ENCODE measurements at places on chromosomes 16 and 17.

DNA sequence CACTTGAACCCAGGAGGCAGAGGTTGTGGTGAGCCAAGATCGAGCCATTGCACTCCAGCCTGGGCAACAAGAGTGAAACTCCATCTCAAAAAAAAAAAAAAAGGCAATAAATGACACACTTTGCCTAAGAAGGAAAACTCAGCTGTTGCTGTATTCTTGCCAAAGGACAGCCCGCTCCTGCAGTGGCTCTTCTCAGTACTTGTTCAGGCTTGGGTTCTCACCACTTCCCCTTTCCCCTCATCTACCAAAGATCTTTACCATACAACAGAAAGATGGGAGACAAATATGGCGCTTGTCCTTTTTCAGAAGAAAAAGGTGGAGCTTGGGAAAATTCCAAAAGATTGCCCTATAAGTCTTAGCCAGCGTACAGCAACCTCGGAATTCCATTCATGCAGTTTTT lies 58.5 kb downstream of the MYH13 start:
- DNase-seq: no peak

DNA sequence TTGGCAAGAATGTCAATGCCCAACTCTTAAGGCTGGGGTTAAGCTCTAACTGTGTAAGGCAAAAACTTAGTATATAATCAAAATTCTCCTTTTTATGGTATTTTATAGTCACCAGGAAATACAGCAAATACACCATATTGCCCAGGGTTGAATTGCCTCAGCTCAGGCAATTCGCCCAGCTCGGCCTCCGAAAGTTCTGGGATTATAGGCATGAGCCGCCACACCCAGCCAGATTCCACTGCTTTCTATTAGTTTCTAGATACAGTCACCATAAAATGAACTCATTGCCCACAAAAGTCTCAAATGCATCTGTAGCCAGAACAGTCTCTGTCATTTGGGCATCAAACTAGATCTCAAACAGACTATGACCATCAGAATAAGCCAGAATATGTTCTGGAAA lies 238.7 kb upstream of the TOX3 start:
- DNase-seq: no peak

DNA sequence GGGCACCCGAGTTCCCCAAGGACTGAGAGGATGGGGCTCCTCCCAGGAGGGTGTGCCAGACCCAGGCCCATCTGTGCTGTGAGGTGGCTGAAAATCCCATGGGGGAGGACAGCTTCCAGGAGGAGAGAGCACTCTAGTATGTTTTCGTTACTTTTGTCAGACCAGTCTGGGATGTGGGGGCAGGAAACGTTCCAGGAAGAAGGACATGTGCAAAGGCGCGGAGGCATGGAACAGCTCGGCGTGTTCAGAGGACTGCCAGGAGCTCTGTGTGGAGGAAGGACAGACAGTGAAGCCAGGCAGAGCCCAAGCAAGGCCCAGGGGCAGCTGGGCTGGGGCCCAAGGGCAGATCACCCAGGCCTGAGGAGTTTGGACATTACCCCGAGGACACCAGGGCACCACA lies 7.0 kb downstream of the CA4 start:
- no peak for DNase-seq

GRCh38 chr17:15882777-15883176 lies 62.2 kb upstream of the ADORA2B start:
- no peak for DNase-seq

DNA sequence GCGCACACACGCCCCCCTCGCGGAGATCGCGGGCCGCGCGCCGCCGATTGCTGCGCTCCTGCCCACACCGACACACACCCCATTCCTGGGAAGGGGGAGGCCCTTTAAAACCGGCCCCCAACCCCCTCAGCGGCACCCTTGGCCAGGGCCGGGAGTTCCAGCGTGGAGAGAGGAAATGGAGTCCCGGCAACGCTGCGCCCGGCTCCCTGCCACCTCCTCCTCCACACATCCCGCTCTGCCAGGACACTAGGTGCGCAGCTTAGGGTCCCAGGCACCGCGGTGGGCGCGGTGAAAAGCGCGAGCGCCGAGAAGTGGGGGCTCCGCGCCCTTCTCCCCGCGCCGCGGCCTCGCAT lies 397 bp downstream of the CDC42EP4 start:
- DNase-seq: no peak

GRCh38 chr16:3321816-3322215 lies 16.5 kb downstream of the ZNF75A start:
- DNase-seq: no peak

GRCh38 chr17:43033948-43034881 lies 9.2 kb downstream of the RND2 start:
- DNase-seq: no peak

DNA sequence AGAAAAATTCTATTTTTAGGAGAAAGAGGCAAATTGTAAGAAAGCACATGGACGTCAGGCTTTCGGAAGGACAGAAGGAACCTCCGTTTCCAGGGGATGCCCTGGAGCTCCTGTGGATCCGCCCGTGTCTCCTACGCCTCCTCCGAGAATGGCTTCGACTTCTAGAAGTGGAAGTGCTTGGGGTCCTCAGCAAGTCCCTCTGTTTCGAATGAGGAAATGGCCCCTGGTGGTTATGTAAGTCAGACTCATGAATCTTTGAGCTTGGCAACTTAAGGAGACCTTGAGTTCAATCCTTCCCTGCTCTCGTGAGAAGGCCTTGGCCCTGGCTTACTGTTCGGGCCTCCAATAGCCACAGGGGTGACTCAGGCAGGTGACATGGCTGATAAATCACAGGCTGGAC lies 38.9 kb downstream of the COX4I1 start:
- no peak for DNase-seq

DNA sequence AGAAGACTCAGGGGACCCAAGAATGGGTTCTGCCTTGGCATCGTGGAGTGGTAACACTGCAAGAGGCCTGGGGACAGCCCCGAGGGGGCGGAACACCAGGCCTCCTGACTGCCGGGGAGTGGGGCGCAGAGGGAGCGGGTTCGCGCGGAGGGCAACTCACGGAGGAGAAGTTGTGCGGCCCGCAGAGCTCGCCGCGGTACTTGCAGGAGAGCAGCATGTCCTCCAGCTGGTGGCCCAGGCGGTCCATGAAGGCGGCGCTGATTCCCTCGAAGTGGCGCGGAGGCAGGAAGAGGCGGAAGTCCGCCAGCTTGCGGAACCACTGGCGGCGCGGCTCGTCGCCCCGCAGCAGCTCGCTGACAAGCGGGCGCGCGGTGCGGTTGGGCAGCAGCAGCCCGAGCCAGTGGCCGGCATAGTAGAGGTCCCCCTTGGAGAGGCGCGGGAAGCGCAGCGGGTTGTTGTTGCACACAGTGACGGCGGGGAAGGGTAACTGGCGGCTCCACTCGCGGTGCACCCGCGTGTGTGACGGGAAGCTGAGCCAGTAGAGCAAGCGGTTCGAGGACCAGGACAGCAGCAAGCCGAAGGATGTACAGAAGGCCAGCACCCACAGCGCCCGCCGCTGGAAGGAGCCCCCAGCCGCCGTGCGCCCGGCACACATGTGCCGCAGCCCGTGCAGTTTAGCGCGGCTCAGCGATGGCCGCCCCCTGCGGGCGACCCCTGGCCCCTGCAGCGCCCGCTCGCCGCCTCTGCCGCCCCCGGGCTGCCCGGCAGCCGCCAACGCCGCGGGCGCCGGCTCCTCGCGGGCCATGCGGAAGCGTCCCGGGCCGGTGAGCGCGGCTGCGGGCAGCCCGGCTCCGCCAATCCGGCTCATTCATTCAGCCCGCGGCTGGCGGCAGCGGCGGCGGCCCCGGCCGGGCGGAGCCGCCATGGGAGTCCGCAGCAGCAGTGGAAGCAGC lies 1.6 kb downstream of the ASIC2 start:
- no peak for DNase-seq

DNA sequence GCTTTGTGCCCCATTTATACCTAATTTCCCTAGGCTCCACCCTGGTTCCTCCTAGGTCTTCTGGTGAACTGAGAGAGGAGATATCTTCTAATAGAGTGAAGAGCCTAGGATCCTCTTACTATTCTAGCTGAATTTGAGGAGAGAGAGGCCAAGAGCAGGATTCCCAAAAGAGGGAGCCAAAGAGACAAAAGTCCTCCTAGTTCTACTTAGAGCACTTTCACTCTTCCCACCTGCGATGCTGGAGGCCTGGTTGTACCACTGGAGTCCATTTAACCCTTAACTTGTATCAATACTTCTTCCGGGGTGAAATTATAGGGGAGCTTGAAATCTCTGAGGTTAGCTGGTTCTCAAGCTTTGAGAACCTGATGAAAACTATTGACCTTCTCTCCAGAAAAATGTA lies 3.4 kb upstream of the SSH2 start:
- no peak for DNase-seq

All from AG09319 (cell line).